ENCODE measurements at places on chromosomes 3 and 15.

DNA sequence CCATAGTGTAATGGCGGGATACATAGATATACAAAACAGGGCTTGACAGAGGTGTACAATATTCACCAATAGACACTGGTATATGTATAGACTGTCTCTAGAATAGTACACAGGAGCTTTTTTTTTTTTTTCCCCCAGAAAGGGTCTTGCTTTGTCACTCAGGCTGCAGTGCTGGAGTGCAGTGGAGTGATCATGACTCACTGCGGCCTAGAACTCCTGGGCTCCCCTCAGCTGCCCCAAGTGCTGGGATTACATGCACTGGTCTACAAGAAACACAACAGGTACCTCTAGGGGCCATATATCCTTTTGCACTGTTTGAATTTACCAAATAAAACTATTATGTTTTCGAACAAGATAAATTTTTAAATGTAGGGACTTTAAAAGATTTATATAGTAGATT is 12.3 kb downstream of the RHOA start:
- no peak overlapping the region for H3K27ac ChIP-seq
- no peaks in the 10 kb centered on the region for H3K27me3 ChIP-seq
- DNase-seq = no peak
- H3K4me3 ChIP-seq = no peak overlapping the region
- H3K4me1 ChIP-seq = peaks cover 41% of the 10 kb centered on the region
- peaks cover 18% of the 10 kb centered on the region for H3K36me3 ChIP-seq

GRCh38 chr15:79978655-79979514 is 7.9 kb upstream of the BCL2A1 start:
- H3K27me3 ChIP-seq = no peaks in the 10 kb centered on the region
- no peak for DNase-seq
- peaks cover 15% of the 10 kb centered on the region for H3K4me1 ChIP-seq
- peak overlapping the region; percentile 68 for H3K27ac ChIP-seq

DNA sequence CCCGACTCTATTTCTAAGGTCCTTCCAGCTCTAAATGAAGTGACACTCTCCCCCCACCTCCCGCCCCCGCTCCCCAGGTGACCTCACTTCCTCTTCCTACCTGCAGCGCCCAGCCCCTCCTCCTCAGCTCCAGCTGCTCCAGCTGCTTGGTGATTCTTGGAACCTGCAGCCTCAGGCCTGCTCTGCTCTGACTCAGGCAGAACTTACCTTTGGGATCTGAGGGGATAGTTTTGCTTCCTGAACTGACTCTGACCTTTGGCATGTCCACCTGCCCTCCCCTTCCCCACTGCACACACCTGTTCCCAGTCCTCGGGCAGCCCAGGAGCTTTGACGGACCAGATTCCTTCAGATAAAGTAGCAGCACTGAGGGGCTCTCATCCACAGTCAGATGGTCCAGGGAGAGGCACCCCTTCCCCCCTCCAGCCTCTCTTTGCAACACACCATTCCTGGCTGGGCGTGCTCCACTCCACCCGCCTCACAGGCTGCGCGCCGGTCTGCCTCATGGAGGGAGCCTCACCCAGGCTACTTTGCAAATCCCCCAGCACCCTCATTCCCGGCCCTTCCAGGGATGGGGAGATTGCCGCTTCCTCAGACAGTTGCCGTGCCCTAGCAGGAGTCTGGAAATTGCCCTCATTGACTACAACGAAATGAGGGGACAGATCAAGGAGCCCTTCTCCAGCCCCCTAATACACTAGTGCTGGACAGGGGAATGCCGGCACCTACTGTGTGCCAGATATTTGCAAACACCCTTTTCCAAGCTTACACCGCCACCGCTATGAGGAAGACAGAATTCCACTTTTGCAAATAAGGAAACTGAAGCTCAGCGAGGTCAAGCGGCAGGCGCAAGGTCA is 692 bp upstream of the C15orf39 start:
- peak overlapping the region; percentile 96 for H3K27ac ChIP-seq
- peak; percentile 89 for DNase-seq
- peaks cover 32% of the 10 kb centered on the region for H3K4me1 ChIP-seq
- peaks cover 5% of the 10 kb centered on the region for H3K36me3 ChIP-seq
- H3K27me3 ChIP-seq = no peaks in the 10 kb centered on the region

- no peak for DNase-seq
- H3K27ac ChIP-seq = no peak overlapping the region
- H3K4me3 ChIP-seq = no peak overlapping the region
- no peaks in the 10 kb centered on the region for H3K27me3 ChIP-seq
- no peaks in the 10 kb centered on the region for H3K36me3 ChIP-seq
Measured at GRCh38 chr3:166569589-166569988, 732.4 kb upstream of the BCHE start.

GRCh38 chr15:39584266-39584659 is 3.4 kb downstream of the THBS1 start:
- H3K4me3 ChIP-seq = peak overlapping the region; percentile 60
- no peak for DNase-seq
- H3K36me3 ChIP-seq = peaks cover 70% of the 10 kb centered on the region
- peaks cover 3% of the 10 kb centered on the region for H3K4me1 ChIP-seq

- H3K36me3 ChIP-seq = no peaks in the 10 kb centered on the region
- no peak overlapping the region for H3K27ac ChIP-seq
- H3K4me3 ChIP-seq = no peak overlapping the region
- no peaks in the 10 kb centered on the region for H3K27me3 ChIP-seq
- DNase-seq = no peak
- H3K4me1 ChIP-seq = no peaks in the 10 kb centered on the region
Measured at GRCh38 chr15:76644646-76645045, 260.5 kb downstream of the SCAPER start.

DNA sequence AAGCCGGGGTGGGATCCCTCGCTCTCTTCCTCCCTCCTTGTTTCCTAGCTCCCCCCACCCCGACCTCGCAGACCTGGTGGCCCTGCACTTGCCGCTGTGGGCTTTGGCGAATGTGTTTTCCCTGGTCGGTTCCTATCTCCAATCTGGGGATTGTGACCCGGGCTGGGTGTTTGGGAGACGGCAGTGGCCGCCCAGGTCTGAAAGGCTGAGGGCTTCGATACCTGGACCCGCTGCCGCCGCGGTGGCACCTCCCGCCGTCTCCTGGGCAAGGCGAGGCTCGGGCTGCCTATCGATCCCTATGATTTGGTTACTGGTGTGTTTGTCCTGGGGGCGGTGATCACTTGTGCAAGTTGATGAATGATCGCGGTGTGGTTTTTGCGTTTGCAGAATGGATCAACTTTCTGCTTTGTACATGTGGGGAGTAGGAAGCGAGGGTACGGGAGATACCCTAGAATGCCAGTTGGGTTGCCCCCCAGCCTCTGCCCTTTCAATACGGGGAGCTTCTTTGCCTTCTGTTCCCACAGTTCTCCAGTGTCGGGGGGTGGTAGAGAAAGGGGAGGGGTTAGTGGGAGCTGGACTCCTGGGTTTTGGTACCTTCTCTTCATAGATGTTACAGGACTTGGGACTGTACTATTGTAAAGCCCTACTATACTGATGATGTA is 3.0 kb downstream of the BBX start:
- peaks cover 8% of the 10 kb centered on the region for H3K4me1 ChIP-seq
- H3K27me3 ChIP-seq = no peaks in the 10 kb centered on the region

- no peak overlapping the region for H3K27ac ChIP-seq
- DNase-seq = no peak
- no peak overlapping the region for H3K4me3 ChIP-seq
- no peaks in the 10 kb centered on the region for H3K27me3 ChIP-seq
- no peaks in the 10 kb centered on the region for H3K4me1 ChIP-seq
Measured at GRCh38 chr3:52827441-52827840, 3.0 kb downstream of the ITIH4 start.

DNA sequence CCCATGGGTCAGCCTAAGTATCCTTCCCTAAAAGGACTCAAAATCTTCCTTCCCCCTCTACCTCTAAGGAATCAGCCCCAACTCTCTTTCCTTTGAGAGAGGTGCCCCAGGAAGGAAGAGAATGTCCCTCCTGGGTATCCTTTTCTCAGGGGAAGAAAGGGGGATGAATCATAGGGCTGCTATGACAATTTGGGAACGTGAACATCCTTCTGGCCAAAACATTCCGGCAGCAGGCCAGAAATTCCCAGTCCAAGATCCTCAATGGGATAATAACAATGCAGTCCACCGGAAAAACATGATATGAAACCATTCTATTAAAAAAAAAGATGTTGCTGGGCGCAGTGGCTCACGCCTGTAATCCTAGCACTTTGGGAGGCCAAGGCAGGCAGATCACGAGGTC is 50.8 kb upstream of the CACNA2D3 start:
- no peaks in the 10 kb centered on the region for H3K27me3 ChIP-seq
- no peaks in the 10 kb centered on the region for H3K36me3 ChIP-seq
- H3K4me3 ChIP-seq = no peak overlapping the region
- no peak overlapping the region for H3K27ac ChIP-seq
- no peaks in the 10 kb centered on the region for H3K4me1 ChIP-seq

DNA sequence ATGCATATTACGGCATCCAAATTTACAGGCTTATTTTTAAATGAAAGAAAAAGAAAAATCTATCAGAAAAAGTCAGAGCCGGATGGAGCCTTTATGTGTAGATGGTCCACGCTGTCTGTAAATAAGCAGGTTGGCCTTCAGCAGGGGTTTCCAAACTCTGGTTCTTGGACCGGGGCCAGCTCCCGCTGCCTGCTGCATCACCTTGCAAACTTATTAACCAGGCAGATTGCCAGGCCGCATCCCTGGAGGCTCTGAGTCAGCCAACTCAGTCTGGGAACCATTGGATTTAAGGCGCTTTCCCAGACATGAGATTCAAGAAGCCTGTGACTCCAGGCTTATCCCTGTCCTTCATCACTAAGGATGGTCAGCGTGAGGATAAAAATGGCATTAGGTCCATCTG is 212.4 kb downstream of the OPA1 start:
- no peak overlapping the region for H3K4me3 ChIP-seq
- no peak for DNase-seq
- no peaks in the 10 kb centered on the region for H3K27me3 ChIP-seq
- H3K27ac ChIP-seq = no peak overlapping the region
- H3K4me1 ChIP-seq = no peaks in the 10 kb centered on the region
- no peaks in the 10 kb centered on the region for H3K36me3 ChIP-seq

- H3K4me1 ChIP-seq = peaks cover 36% of the 10 kb centered on the region
- no peaks in the 10 kb centered on the region for H3K27me3 ChIP-seq
- peak overlapping the region; percentile 96 for H3K27ac ChIP-seq
- DNase-seq = peak; percentile 65
- H3K4me3 ChIP-seq = peak overlapping the region; percentile 75
- H3K36me3 ChIP-seq = peaks cover 30% of the 10 kb centered on the region
Measured at GRCh38 chr15:52677593-52678467, 1.4 kb downstream of the ATOSA start.

DNA sequence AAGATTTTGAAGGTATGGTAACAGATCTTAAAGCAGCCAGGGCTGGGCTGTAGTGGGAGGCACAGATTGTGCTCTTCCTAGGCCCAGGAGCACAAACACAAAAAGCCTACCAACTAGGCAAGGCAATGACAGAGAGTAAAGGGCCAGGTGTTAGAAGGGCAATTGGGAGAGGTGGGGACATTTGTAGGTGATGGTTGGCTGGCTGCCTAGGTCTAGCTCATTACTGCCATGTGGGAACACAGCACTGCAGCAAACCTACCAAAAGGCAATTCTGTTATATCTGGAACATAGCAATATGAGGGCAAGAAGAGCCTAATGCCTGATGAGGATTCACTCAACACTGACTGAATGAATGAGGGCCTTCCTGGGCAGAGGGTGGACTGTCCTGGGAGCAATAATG is 30.4 kb downstream of the ARHGEF3 start:
- no peaks in the 10 kb centered on the region for H3K27me3 ChIP-seq
- peaks cover 45% of the 10 kb centered on the region for H3K36me3 ChIP-seq
- H3K4me1 ChIP-seq = peaks cover 28% of the 10 kb centered on the region
- no peak for DNase-seq
- no peak overlapping the region for H3K27ac ChIP-seq

- no peaks in the 10 kb centered on the region for H3K36me3 ChIP-seq
- no peak overlapping the region for H3K27ac ChIP-seq
- DNase-seq = no peak
- no peak overlapping the region for H3K4me3 ChIP-seq
- no peaks in the 10 kb centered on the region for H3K27me3 ChIP-seq
Measured at GRCh38 chr3:145807990-145808389, 353.0 kb downstream of the PLOD2 start.

DNA sequence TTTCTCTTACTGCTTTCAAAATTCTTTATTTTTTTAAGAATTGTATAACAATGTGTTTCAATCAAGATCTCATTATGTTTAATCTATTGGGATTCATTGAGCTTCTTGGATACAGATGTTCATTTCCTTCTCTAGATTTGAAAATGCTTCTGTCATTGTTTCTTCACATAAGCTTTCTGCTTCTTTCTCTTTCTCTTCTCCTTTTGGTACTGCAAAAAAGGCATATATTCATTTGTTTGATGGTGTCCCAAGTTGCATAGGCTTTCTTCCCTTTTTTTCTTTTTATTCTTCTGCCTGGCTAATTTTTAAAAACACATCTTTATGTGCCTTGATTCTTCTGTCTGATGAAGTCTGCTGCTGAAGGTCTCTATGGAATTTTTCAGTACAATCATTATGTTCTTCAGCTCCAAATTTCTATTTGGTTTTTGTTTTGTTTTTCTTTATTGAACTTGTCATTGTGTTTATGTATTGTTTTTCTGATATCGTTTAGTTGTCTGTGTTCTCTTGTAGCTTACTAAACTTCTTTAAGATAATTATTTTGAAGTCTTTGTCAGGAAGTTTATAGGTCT is 88.9 kb downstream of the DTWD1 start:
- no peak for DNase-seq
- H3K36me3 ChIP-seq = no peaks in the 10 kb centered on the region
- no peaks in the 10 kb centered on the region for H3K4me1 ChIP-seq
- no peaks in the 10 kb centered on the region for H3K27me3 ChIP-seq

DNA sequence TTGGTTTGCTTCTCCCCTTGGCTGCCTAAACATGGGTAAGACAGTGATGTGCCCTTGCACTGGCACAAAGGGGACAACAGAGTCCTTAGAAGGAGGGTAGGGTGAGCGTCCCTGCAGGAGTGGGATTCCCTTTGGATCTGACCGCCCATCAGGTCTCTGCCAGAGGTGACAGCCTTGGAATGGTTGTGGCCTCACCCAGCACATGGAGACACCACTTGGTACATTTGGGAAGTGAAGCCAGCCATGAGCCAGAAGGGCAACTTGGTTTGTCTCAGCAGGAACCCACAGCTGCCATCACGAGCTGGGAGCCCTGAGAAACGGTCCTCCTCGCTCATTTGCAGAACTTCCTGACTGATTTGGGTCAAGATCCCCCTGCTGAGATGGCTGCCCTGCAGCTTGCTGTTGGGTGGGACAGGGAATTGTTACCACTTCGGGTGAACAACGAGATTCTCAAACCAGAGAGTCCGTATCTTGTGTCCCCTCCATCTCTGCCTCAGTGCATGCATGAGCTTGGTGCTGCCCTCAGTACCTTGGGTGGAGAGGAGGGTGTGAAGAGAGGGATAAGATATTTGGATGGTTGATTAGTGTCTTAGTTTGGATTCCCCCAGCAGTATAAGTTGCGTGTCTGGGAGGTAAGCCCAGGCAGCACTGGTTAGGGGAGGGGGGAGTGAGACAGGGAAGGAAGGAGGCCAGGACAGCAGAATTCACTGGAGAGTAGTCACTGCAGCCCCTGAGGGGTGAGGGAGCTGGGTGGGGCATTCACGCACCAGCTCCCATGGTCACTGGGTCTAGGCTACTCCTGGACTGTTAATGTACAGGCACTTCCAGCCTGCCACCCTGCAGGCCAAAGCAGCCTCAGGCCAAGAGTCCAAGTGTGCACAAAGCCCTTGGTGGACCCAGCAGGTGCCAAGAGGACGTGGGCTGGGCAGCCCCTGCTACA is 168.8 kb upstream of the TOPAZ1 start:
- H3K4me3 ChIP-seq = no peak overlapping the region
- no peaks in the 10 kb centered on the region for H3K4me1 ChIP-seq
- H3K27ac ChIP-seq = no peak overlapping the region
- no peaks in the 10 kb centered on the region for H3K27me3 ChIP-seq
- no peak for DNase-seq

GRCh38 chr15:34584996-34585395 is 1.5 kb upstream of the GOLGA8B start:
- H3K4me3 ChIP-seq = no peak overlapping the region
- peaks cover 15% of the 10 kb centered on the region for H3K4me1 ChIP-seq
- DNase-seq = no peak
- H3K27me3 ChIP-seq = no peaks in the 10 kb centered on the region
- no peaks in the 10 kb centered on the region for H3K36me3 ChIP-seq
- no peak overlapping the region for H3K27ac ChIP-seq

All from upper lobe of right lung (tissue), 1 donor.